Osteocyte (in vitro differentiated cells): ENCODE measurements at places on chromosomes 5 and 9. TPM values are rescaled to one million over a fixed set of nuclear protein-coding genes. Genes with fewer than 3 reads are reported as not detected.
A peak's percentile ranks its signal among the peaks of the same experiment; 100 is the strongest.

DNA sequence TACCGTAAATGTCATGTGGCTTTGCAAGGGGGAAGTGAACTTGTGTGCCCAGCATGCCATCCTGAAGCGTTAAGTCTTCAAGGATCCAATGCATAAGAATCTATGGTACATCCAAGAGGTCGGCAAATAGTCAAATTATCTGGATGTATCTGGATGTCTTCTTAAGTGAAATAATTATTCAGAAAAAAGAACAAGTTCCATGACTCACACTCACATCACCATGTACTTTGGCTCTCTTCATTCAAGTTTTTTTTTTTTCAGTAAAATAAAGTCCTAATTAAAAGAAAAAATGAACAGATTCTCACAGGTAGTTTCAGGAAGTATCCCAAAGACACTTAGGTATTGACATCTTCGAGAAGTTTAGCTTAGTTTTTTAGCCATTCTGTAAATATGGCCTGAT is 62.7 kb upstream of the MEGF10 start:
- no peak for DNase-seq

DNA sequence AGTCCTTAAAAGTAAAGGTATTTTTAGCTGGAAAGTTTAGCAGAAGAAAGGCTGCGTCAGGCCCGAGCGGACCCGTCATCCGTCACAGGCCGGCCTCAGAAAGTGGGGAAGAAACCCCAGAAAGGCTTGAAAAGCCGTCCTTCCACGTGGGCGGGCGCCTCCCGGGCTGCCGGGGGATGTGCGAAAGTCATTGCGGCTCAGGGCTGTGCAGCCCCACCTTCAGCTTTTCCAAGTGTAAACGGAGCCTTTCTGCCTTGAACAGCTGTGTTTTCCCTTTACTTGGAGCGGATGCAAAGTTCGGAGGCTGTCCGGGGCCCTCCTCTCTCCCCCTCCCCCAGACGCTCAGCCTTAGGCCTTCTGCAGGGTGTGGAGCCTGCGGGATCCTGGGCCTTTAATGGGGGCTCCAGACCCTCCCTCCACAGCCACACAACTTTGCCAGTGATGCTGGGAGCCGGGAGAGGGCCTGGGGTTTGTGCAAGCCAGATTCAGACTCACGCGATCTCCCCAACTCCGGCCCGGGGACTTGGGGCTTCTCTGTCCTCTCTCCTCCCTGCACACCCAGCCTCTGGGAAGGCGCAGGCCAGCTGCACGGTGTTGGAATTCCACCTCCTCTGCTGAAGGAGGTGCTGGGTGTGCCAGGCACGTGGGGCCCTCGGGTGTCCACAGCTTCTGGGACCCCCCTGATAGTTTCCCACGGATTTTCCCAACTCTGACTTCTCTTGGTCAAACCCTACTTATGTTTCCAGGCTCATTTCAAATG is 95.5 kb upstream of the RAPGEF1 start:
- DNase-seq, result no peak

DNA sequence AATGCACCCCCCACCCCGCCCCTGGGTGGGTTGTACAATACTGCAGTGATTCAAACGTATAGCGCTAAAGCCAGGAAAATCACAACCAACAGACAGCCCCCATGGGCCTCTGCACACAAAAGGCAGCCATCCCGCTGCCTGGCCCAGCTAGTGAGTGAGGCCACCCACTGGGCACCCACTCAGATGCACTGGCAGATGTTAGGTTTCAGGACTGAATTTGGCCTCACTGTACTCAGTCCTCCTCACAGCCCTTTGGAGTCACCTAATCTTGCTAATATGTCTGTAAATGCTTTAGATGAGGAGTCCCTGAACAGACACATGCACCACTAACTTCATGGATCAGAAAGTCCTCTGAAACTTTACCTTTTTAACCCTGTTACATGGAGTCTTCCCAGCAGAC is 87.7 kb downstream of the FSTL4 start:
- peak; percentile 73 for DNase-seq

DNA sequence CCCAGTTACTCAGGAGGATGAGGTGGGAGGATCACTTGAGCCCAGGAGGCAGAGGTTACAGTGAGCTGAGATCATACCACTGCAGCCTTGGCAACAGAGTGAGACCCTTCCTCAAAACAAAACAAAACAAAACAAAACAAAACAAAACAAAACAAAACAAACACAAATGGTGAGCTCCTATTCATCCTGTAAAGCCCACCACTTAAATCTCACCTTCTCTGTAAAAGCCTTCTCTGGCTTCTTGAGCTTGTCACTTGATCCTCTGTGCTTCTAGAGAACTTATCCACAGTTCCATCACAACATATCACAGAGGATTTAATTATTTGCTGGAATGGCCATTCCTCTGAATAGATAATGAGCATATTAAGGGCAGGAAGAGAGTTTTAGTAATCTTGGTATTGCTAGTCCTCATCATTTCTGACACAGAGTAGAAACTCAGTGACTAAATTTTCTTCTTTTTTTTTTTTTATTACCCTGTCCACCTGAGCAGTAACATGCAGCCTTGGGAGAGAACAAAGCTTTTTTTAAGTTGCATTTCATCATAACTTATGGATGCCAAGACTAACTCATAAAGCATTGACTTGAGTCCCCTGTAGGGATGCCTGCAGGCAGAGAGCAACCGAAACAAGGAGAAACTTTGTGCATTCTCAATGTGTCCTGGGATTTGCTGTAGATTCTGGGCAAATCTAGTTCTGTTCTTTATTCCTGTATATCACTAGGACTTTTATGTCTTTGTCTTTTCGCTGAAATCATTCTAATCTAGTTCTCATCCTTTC is 13.0 kb upstream of the HSPA9 start:
- no peak for DNase-seq

DNA sequence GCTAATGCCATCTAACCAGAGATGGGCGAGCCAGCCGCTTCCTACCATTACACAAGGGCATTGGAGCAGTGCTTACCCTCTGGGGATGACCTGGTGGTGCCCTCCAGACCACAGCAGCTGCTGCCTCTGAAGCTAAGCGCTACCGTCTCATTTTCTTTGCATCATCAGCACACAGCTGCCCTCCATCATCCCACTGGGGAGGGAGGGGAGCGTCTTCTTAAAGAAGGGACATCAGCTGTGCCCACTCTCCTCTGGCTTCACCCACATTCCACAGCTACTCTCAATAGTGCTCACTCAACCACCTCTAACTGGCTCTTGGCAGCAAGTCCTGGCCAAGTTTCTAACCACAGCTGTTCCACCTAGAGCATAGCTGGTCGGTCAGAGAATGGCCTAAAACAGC is 503.4 kb downstream of the NFIB start:
- DNase-seq, result no peak

The ANKRD18B gene
- 13.8 and 15.3 TPM in 2 replicates for total RNA-seq

The ARID3C gene
- total RNA-seq, result not detected in 2 replicates

The RMRP gene
- 14,337 and 15,426 TPM in 2 replicates for total RNA-seq

The ACTBL2 gene
- total RNA-seq, result not detected in 2 replicates

The TEK gene
- total RNA-seq, result 1.3 and 1.6 TPM in 2 replicates

The GDF9 gene
- total RNA-seq, result 0.30 and 0.50 TPM in 2 replicates
